ENCODE measurements at places on chromosomes 2 and 18.

DNA sequence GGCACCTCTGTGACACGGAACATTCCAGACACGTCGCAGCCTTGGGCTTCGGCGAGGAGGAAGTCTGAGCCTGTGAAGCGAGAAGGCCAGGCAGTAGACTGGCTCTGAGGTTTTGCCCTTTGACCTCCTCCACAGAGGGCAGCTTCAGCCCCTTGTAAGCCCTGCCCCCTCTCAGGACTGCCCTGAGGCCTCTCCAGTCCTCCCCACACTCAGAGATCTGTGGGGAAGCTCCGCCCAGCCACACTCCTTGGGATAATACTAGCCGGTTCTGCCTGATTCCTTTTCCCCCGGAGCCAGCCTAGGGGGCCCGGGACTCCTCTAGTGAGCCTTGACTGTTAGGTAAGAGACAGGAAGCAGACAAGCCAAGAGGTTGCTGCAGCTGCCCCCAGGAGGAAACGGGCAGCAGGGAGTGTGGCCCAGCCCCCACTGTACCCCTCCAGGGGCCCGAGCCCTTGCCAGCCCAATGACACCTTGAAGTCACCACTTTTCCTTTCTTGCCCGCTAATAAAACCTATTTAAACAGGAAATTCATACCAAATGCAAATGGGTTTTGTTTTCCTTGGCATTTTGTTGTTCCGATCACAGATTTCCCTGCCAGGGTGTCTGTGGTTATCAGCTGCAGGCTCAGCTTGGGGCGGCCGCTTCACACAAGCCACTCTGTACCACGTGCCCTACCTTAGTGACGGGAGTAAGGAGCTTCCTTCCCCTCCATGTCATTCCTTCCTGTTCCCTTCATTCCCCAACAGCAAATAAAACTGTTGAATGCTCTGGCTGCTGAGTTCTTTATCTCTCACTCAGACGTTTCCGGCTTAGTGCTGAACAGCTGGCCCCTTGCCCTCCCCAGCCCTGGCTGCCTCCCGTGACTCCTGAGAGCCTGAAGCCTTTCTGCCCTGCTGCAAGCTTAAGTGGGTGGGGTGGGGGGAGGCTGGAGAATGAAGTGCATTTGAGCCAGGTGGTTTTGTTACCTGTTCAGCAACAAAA lies 124.7 kb downstream of the CABLES1 start:
- peak; percentile 5 for DNase-seq

- no peak for DNase-seq
Measured at GRCh38 chr2:191167766-191168165, 17.0 kb upstream of the STAT4 start.

GRCh38 chr2:157468931-157469708 lies 25.2 kb upstream of the CYTIP start:
- no peak for DNase-seq

- no peak for DNase-seq
Measured at GRCh38 chr2:200129721-200130462, 174.5 kb downstream of the MAIP1 start.

DNA sequence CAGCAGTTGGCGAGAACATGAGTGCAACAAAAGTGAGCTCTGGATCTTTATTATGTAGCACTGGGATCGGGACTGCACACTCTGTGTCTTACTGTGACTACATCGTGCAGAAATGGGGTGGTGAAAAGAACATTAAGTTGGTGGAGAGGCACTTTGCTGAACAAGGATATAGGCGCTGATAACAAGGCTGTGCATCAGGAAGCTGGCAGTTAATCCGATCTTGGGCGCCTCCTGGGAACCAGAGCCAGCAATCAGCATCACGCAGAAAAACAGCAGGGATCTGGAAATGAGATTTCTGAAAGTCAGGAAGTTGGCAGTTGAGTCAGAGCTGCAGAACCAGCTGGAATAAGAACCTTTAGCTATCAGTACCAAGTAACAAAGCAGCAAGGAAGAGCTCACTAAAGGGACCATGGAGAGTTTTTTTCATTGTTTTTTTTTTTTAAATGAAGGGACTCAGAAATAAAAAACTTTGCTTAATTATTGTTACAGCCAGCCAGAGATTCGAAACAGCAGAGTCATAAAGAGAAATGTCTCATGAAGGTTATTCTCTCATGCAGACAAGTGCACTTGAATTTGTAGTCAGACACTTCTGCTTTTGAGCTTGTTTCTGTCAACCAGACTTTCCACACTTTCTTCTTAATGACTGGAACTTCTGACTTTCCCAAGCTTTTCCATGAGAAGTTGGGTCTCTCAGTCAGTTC lies 22.8 kb upstream of the MYO3B start:
- DNase-seq: no peak

- DNase-seq: no peak
Measured at GRCh38 chr2:175151791-175152190, 16.2 kb downstream of the ATF2 start.

GRCh38 chr2:152355409-152355831 lies 20.4 kb downstream of the FMNL2 start:
- DNase-seq: no peak

DNA sequence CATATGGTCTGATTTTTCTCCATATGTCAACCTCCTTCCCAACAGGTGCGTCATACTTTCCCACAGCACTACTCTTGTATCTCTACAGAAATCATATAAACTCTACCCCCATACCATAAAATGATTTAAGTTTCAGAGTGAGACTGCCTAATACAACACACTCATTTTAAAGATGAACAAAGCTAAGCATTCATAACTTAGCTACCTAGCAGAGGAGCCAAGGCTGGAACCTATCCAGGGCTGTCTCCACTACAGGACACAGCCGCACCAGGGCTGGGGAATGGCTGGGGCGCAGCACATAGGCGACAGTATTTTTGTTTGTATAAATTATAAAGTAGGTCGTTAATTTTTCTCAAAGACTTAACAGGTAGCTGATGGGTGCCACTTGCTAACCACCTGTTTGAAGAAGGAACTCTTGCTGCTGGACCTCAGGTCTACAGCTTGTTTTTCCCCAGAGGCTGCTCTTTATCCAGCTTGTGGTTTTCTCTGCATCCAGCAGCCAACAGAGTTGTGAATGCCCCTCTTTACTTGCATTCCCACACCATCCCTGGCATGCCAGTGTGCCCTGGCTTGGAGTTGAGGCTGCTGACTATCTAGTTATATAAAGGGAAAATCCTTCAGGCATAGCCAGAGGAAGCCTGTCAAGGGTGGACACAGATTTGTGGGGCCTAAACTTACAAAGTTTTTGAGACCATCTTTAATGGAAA lies 62.0 kb downstream of the HNRNPLL start:
- no peak for DNase-seq

DNA sequence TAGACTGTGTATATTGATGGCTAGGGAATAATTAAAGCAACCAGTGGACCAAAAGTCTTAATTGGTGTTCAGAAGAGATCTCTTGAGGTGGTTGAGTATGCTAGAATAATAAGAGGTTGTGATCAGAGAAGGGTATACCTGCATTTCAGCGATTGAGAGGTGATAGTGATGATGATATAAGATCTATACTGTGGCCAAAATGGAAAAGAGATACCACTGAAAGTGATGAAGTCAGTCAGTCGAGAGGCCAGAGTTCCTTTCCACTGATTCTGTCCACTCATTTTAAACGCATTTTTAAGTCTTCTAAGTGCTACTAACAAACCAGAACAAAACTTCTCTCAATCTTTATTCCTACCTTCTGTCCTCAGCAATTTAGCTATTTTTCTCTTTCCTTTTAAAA lies 32.9 kb downstream of the ACTR3 start:
- no peak for DNase-seq

- no peak for DNase-seq
Measured at GRCh38 chr2:162148956-162149355, 3.1 kb downstream of the GCG start.

DNA sequence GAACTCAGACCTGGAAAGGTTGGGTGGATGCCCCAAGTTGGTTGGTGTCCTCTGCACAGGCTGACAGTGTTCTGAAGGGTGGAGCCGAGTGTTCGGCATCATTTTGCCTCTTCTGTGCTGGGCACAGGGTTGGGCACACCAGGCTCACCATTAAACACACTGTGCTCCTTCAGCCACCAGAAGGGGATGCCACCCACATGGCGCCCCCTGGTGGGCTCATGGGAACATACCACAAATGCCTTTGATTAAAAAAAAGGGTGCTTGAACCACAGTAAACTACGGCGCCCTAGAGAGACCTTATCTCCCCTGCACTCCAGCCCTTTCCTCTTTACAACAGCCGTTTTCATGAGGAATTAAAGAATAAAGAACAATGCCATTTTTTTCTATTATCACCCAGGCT lies 89.4 kb downstream of the CELF4 start:
- DNase-seq: no peak

- DNase-seq: no peak
Measured at GRCh38 chr2:20615068-20615465, 35.8 kb downstream of the HS1BP3 start.

DNA sequence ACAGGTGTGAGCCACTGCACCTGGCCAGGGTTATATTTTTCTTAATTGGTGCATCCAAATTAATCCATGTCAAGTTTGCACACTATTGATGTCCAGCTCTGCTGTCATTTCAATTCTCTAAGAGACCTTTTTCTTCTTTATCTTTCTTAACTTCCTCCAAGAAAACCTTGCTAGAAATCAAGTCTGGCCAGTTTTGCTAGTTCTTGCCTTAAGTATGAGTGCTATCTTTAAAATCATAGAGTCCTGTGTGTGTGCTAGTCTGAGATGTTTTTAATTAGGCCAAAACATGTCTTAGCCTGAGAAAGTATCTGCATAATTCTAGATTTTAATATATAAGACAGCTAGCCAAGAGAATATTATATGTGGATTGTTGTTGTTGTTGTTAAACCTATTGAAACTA lies 56.2 kb upstream of the SLC39A10 start:
- DNase-seq: no peak

DNA sequence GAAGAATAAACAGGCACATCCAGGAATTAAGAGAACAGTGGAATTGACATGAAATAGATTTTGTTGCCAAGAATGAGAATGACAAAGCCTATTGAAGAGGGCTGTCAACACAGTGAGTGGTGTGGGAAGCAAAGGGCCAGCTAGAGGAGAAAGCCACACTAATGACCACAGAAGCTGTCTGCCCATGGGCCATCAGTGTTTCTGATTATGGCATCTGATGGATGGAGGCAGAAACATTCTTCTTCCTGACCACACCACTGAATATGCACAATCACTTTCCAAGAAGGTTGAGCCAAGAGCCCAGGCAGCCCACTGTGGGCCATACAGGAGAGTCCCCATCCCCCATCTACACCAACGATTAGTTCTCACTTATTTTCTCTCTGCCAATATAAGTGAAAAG lies 146.0 kb upstream of the SH3BP4 start:
- no peak for DNase-seq

- DNase-seq: no peak
Measured at GRCh38 chr2:41483982-41484857, 563.6 kb upstream of the PKDCC start.

- DNase-seq: no peak
Measured at GRCh38 chr2:241811952-241812729, 3.1 kb downstream of the NEU4 start.

GRCh38 chr2:40797120-40797519 lies 345.2 kb upstream of the SLC8A1 start:
- DNase-seq: no peak

DNA sequence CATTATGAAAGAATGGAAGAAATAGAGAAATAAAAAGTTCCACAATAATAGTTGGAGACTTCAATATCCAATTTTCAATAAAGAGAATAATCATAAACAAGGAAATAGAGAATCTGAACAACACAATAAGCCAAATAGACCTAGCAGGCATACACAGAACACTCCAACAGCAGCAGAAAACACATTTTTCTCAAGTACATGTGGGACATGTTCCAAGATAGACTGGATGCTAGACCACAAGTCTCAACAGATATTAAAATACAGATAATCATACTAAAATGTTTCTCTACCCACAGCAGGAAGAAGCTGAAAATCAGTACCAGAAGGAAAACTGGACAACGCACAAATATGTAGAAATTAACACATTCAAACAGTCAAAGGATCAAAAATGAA lies 113.9 kb downstream of the USP34 start:
- no peak for DNase-seq

GRCh38 chr2:43223521-43224001 lies 2.8 kb downstream of the ZFP36L2 start:
- no peak for DNase-seq

DNA sequence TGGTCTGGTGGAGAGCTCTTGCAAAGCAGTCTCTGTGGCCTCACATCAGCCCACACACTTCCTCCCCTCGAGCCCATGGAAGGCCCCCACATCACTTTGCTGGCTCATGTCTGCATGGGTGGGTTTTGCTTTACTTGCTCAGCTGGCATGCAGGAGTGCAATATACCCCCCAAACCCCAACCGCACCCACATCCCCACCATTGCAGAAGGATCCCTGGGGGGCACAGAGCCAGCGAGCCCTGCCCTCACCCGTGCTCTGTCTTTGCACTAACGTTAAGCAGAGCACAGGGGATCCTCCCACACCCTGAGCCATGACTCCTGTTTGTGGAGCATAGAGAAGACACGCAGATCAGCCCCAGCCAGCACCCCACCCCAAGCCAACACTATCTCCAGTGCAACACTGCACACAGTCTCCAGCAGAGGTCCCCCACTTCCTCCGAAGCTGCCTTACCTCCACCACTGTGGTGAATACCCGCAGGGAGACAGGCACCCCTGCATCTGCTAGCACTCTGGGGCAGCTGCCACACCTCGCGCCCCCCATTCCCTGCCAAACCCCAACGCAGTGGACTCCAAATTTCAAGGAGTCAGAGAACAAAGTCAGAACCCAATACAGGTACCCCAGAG lies 177.8 kb upstream of the RGPD4 start:
- DNase-seq: no peak

Data from activated naive CD4-positive, alpha-beta T cell (primary cell).